ENCODE measurements at places on chromosomes 12 and 14. TPM values are rescaled to one million over a fixed set of nuclear protein-coding genes. Genes with fewer than 3 reads are reported as not detected.

DNA sequence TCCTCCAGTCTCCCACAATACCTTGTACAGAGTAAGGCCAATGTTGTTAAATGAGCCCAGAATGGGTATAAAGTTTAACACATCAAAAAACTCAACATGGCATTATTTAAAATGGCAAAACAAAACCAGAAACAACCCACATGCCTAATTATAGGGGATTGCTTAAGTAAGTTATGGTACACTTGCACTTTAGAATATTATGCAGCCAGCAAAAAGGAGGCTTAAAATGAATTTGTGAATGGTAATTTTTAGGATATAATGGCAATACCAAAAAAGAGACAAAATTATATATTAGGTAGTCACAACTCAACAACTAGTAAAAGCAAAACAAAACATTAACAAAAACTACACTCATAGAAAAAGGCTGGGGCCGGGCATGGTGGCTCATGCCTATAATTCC, 39.7 kb downstream of the SYNE3 start:
- H3K27me3 ChIP-seq, result no peaks in the 10 kb centered on the region
- no peaks in the 10 kb centered on the region for H3K4me1 ChIP-seq
- no peaks in the 10 kb centered on the region for H3K36me3 ChIP-seq

DNA sequence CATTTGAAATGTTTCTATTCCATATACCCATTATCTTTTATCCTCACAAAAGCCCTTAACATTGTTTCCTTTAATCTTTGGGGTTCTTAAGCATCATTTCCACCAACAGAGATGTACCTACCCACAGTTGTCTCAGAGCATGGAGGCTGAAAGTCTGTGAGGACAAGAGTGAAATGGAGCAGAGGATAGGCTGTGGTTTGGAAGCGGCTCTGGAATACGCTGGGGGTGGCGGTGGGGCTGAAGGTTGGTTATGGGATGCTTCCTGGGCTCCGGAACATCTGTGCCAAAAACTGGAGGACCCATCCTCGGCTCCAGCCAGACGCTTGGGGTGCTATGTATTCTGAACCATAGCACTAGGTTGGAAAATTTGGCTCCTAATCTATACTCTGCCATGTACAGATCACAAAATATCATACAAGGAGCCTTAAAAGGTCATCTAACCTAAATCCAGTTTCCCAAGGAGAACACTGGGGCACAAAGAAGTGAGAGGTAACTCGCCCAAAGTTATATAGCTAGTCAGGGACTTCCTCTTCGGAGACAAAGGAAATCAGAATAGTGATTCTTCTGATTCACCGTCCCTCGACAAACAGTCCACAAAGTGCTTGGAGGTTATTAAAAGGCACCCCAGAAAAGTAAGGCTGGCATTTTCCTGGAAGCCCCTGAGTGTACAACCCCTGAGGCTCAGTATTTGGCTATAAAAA, 2.5 kb downstream of the PPP1R3E start:
- no peak for DNase-seq
- H3K27ac ChIP-seq, result peak overlapping the region; percentile 97
- H3K4me3 ChIP-seq, result no peak overlapping the region
- H3K27me3 ChIP-seq, result no peaks in the 10 kb centered on the region
- H3K36me3 ChIP-seq, result no peaks in the 10 kb centered on the region

GRCh38 chr14:89672636-89673511, 255.8 kb upstream of the FOXN3 start:
- no peak overlapping the region for H3K4me3 ChIP-seq
- H3K27ac ChIP-seq, result no peak overlapping the region
- no peaks in the 10 kb centered on the region for H3K4me1 ChIP-seq
- no peaks in the 10 kb centered on the region for H3K36me3 ChIP-seq
- peak; percentile 45 for DNase-seq

DNA sequence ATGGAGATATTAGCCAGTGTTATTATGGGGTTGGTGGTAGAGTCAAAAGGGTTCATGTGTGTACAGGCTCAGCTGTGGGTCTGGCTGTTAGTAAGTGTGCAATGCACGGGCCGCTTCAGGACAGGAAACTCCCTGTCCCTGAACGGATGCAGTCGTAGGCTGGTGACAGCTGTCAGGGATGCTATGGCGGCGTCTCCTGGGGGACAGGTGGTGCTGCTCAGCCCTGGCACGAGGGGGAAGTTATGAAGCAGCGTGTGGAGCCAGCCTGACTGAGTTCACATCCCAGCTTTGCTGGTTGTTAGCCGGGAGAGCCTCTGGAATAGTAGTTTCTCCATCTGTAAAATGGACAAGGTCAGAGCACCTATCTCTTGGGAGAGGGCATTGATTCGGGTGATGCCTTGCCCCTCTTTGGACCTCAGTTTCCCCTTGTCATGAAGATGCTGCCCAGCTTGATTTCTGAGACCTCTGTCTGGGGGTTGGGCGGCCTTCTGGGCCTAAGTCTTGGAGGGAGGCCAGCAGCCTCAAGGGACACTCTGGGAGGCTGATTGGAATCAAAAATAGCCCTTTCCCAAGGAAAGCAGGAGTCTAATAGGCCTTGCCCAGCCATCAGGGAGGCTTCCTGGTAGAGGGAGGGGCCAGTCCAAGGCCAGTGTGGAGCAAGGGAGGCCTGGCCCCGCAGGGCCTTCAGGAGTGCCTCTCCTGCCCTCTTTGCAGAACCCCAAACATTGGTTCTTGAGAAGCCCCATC, 7.1 kb downstream of the ASB2 start:
- peak overlapping the region; percentile 58 for H3K27ac ChIP-seq
- no peak overlapping the region for H3K4me3 ChIP-seq
- DNase-seq, result no peak
- peaks cover 12% of the 10 kb centered on the region for H3K4me1 ChIP-seq

DNA sequence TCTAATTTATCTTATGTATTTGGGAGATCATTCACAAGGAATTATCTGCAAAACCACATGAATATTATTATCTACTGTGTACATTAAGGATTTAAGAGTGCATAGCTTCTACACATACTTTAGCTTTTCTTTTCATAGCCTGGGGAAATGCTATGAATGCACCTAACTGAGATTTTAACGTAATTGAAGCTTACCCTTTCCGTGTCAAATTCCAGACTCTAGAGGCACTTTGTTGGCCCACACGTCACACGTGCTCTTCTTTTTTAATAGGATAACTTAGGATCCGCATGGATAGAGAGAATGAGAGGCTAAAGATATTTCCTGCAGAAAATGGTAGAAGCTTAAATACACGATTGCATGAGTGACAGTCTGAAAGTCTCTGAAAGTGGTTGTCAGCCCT, 481.1 kb downstream of the PCNX1 start:
- no peaks in the 10 kb centered on the region for H3K36me3 ChIP-seq
- no peak for DNase-seq
- no peak overlapping the region for H3K27ac ChIP-seq
- no peak overlapping the region for H3K4me3 ChIP-seq
- H3K27me3 ChIP-seq, result no peaks in the 10 kb centered on the region
- peaks cover 6% of the 10 kb centered on the region for H3K4me1 ChIP-seq

DNA sequence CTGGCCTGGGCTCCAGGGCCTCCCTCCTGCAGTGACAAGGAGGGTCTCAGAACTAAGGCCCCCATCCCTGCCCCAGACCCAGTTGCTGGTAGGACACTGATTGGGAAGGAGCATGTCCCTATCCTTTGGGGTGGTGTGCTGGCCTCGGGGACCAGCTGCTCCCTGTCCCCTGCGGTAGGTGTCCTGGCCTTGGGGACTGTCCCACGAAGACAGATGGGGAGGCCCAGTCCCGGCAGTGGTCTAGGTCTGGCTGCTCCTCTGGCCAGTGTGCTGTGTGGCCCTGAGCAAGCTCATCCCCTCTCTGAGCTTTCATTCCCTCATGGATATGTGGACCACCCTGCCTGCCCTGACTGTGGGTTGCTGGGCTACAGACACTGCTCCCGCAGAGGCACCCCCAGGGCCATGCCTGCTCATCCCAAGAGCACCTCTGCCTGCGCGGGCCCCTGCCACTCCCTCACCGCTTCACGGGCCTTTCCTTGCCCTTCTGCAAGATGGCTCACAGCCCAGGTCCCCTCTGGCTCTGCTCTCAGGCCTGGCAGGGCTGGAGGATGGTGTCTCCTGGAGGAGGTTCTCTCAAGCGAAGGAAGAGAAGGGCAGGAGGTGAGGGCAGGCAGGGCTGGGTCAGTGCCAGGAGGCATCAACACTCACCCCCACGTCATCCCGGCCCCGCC, 12.5 kb downstream of the AHNAK2 start:
- H3K36me3 ChIP-seq, result no peaks in the 10 kb centered on the region
- no peaks in the 10 kb centered on the region for H3K27me3 ChIP-seq
- no peak overlapping the region for H3K27ac ChIP-seq
- DNase-seq, result no peak

- no peak overlapping the region for H3K4me3 ChIP-seq
- no peaks in the 10 kb centered on the region for H3K4me1 ChIP-seq
- no peaks in the 10 kb centered on the region for H3K27me3 ChIP-seq
- no peaks in the 10 kb centered on the region for H3K36me3 ChIP-seq
- no peak for DNase-seq
Observed at GRCh38 chr14:20742132-20742531, 3.6 kb upstream of the EDDM3A start.

GRCh38 chr12:112937741-112938719, at the start of gene OAS3:
TSS of gene OAS3 (plus strand) at chr12:112938474. CDS start at chr12:112938531, 57 bp downstream.
- peaks cover 3% of the 10 kb centered on the region for H3K4me1 ChIP-seq
- no peaks in the 10 kb centered on the region for H3K36me3 ChIP-seq
- no peaks in the 10 kb centered on the region for H3K27me3 ChIP-seq
- DNase-seq, result peak; percentile 92

DNA sequence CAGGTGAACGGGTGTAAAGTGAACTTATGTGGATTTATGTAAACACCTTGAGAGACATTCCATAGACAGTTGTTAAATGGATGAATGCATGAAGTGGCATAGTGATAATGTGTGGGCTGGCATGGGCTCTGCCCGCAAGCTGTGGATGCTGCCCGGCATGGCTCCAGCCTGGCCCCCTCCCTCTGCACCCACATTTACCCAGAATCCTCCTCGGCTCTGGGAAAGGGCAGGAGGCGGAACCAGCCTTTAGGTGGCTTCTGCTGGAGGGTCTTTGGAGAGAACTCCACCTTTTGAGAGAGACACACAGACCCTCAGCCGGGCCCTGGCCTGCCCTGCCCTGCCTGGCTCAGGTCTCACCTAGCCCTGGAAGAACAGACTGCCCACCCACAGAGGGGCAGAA, 18.7 kb downstream of the RASAL1 start:
- no peak for DNase-seq
- H3K27me3 ChIP-seq, result no peaks in the 10 kb centered on the region
- no peaks in the 10 kb centered on the region for H3K36me3 ChIP-seq
- no peak overlapping the region for H3K27ac ChIP-seq
- no peak overlapping the region for H3K4me3 ChIP-seq
- H3K4me1 ChIP-seq, result no peaks in the 10 kb centered on the region

DNA sequence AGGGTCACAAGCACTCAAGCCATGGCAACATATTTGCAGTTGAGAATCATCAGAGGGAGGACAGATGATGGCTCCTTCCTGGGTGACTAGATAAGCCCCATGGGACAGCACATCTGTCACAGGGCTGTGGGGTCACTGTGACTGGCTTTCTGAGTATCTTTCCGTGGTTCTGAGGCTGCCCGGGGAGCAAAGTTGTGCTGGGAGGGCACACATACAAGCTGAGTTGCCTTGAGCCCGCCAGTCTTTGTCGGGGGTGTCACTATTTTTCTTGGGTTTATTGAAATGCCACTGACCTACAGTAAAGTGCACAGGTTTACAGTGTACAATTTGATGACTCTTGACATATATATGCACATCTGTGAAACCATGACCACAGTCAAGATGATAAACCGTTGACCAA, 17.2 kb upstream of the KIF26A start:
- H3K27ac ChIP-seq, result no peak overlapping the region
- H3K4me1 ChIP-seq, result peaks cover 5% of the 10 kb centered on the region
- no peak for DNase-seq
- peaks cover 5% of the 10 kb centered on the region for H3K27me3 ChIP-seq
- no peak overlapping the region for H3K4me3 ChIP-seq
- H3K36me3 ChIP-seq, result no peaks in the 10 kb centered on the region

- no peaks in the 10 kb centered on the region for H3K27me3 ChIP-seq
- DNase-seq, result no peak
- H3K4me3 ChIP-seq, result no peak overlapping the region
- no peaks in the 10 kb centered on the region for H3K36me3 ChIP-seq
- H3K27ac ChIP-seq, result no peak overlapping the region
Observed at GRCh38 chr14:28570391-28570790, 196.2 kb upstream of the FOXG1 start.

DNA sequence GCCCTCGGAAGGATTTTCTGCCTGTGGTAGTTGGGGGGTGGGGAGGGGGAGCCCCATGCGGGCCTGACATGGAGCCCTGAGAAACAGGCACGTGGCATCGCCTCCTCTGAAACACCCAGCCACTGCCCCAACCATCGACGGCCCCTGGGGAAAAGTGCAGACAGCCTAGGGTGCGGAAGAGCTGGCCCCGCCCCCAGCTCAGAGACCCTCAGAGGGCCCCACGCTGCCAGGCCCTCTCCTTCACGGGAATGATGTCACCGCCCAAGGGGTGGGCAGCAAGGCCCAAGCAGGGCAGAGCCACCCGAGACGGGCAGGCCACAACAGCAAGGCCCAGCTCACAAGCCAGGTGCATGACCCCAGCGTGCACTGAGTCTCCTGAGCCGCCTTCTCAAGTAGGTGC, 26.2 kb downstream of the BEGAIN start:
- no peaks in the 10 kb centered on the region for H3K36me3 ChIP-seq
- no peak overlapping the region for H3K27ac ChIP-seq
- DNase-seq, result no peak
- no peaks in the 10 kb centered on the region for H3K4me1 ChIP-seq

DNA sequence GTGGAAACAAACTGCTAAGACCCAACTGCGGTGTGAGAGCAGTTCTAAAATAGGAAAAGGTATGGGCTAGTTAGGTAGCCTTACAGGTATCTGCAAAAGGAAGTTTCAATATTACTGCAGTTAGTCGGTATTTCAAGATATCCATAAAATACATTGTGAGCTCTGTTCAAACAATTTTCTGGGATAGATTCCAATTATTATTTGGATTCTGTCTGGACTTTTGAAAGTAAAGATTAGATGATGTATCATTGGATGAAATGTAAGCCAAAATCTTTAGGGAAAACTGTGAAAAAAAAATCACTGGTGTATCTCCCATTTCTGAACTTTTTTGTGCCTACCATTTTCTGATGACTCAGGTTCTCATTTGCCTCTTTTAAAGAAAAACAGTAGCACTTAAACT, 621.6 kb downstream of the CCER1 start:
- H3K4me3 ChIP-seq, result no peak overlapping the region
- H3K4me1 ChIP-seq, result no peaks in the 10 kb centered on the region
- no peak overlapping the region for H3K27ac ChIP-seq
- no peak for DNase-seq

GRCh38 chr12:108117163-108117849, 11.8 kb upstream of the WSCD2 start:
- H3K27ac ChIP-seq, result no peak overlapping the region
- H3K4me3 ChIP-seq, result no peak overlapping the region
- H3K4me1 ChIP-seq, result peaks cover 12% of the 10 kb centered on the region
- DNase-seq, result no peak
- no peaks in the 10 kb centered on the region for H3K27me3 ChIP-seq

DNA sequence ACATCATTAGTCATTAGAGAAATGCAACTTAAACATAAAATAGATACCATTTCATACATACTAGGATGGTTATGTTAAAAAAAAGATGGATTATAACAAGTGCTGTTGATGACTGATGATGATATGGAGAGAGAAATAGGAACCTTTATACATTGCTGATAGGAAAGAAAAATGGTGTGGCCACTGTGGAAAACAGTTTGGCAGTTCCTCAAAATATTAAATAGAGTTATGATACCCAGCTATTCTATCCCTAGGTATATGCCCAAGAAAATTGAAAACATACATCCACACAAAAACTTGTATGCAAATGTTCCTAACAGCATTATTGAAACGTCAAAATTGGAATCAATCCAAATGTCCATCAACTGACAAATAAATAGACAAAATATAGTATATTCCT, 170.1 kb downstream of the ADAMTS20 start:
- DNase-seq, result no peak
- no peaks in the 10 kb centered on the region for H3K27me3 ChIP-seq

PDE3A gene
- 5.2 TPM for total RNA-seq

AICDA gene
- total RNA-seq, result 0.58 TPM

PPP1R1A gene
- total RNA-seq, result 0.65 TPM

SLC38A6 gene
- 62.4 TPM for total RNA-seq

KCNMB4 gene
- total RNA-seq, result 8.7 TPM

C12orf50 gene
- 0.12 TPM for total RNA-seq

All from lung (tissue), 17 donors.